ENCODE measurements at places on chromosomes 2 and 18.

DNA sequence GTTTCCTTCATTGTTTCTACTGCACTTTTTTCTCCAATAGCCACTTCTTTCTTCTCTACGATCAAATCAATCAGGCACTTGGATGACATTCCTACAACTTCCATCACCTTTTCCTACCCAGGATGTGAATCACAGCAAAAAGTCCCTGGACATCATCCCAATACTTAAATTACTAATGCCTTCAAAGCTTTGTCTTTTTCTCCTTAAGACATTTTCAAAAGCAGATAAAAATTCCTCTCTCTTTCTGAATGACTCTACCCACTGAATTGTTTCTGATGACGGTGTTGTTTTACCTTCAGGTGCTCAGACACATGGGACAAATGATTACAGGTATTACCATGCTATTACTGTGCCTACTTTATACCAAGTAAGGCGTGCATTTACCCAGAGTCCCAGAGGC is 500.9 kb downstream of the FBXO15 start:
- no peak for DNase-seq

DNA sequence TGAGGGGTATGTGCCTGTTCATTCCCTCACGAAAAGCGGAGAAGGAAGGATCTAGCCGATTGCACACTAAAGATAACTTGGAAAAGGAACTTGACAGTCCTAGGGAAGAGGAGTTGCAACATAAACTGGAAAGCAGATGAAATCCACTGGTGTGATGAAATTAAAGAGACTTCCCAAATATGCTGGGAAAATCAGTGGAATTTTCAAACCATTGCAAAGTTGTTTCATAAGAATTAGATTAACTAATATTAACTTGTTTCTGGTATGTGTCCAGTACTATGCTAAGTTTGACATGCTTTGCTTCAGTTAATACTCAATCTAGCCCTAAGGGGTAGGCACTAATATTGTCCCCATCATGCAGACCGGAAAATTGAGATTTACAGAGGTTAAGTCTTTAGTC is 222.7 kb downstream of the IKZF2 start:
- DNase-seq: no peak

DNA sequence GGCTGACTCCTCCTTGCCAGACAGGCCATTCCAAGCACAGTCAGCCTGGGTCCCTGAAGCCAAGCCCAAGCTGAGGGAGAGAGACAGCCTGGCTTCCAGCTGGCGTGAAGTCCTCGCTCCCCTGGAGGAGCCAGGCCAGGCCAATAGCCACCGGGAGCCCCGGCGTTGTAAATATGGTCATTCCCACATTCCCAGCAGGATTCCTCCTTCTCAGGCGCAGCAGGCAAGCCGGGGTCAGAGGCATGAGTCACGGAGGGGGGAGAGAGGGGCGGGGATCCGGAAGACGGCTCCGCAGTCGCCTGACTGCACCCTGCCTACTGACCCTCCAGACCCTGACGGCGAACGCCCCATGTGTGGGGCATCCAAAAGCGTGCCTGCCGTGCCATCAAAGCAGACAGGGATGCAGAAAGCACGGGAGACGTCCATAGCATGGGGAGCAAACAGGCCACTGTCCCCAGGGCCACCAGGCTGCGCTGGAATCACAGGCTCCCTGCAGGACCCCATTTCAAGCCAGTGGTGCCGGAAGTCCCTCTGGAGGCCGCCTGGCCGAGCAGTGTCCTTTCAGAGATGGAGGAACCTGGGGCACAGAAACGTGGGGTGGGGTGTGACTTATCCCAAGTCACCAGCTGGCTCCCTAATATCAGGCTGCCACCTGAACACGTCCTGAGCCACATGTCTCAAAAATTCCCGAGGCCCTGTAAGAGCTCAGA is 48.2 kb downstream of the TWIST2 start:
- DNase-seq: no peak

GRCh38 chr2:222448748-222449181 is 24.4 kb downstream of the SGPP2 start:
- peak; percentile 71 for DNase-seq

DNA sequence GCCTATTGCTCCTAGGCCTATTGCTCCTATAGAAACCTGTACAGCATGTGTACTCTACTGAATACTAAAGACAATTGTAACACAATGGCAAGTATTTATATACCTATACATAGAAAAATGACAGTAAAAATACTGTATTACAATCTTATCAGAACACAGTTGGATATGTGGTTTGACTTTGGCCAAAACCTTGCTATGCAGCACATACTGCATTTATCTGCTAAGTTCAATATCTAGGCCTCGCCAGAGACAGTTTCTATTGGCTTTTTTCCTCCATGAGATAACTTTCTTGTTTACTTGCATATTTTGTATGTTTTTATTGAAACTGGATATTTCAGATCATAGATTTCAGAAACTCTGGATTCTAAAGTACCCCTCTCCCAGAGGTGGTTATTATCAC is 19.3 kb upstream of the TMEM87B start:
- no peak for DNase-seq

DNA sequence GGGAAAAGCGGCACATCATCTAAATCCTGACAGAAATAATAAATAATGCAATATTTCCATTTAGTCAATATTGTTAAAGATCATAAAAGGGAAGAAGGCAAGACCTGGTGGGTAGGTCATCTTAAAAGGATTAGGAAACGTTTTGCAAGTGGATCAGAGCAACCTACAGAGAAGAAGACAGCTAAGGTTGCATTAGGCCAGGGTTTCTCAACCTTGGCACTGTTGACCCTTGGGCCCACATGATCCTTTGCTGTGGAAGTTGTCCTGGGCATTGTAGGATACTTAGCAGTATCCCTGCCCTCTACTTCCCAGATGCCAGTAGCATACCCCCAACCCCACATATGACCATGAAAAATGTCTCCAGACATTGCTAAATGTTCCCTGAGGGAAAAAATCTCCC is 55.0 kb downstream of the KLF7 start:
- DNase-seq: no peak

- no peak for DNase-seq
Observed at GRCh38 chr2:126299469-126299976, 356.4 kb upstream of the GYPC start.

DNA sequence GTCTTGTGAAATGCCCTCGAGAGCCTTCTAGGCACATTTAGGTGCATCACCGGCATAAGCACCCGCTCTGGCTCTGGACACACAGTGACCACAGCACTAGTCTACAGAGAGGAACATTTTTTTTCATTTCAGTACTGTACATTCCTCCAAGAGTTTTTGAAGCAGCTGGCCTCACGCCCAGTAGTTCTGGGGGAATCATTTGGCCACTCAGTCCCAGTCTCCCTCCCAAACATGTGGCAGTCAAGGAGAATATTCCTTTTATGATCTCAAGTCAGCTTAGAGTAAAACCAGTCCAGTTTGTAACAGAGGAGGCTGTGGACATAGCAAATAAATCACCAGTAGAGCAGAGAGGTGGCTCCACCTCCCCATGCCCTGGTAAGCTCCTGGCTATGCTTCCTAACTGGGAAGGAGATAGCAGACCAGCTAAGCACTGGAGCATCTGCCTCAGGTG is 48.1 kb downstream of the KCNE4 start:
- DNase-seq: no peak

DNA sequence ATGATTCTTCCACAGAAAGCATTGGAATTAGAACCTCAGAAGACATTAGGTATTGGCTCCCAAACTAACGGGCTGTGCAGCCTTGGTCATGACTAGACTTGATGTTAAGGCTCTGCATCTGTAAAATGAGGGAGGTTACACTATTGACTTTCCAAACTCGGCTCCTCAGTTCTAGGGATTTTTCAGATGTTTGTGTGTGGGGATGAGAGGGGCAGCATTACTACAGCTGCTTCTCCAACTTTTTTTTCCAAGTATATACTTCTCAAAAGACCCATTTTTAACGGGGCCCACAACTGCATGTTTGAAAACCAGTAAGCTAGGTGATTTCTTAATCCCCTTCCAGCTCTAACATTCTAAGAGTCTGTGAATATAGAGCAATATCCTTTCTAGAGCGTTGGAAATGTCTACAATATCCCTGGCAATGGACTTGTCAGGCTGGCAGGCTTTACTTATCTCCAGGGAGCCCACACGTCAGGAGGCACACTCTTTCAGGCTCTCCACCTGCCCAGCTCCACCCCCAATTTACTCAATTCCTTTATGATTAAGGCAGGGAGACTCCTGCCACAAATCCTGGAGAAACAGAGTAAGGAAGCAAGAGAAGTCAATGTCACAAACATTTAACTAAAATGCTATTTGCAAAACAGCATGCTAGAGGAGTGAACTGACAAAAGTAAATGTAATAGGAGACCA is 844 bp upstream of the MPV17 start:
- no peak for DNase-seq

- DNase-seq: no peak
Observed at GRCh38 chr2:24261441-24261840, 86.6 kb downstream of the FAM228A start.

- DNase-seq: no peak
Observed at GRCh38 chr2:163343316-163343715, 392.5 kb downstream of the FIGN start.

GRCh38 chr18:49892148-49892924 is 79.0 kb upstream of the ACAA2 start:
- no peak for DNase-seq

DNA sequence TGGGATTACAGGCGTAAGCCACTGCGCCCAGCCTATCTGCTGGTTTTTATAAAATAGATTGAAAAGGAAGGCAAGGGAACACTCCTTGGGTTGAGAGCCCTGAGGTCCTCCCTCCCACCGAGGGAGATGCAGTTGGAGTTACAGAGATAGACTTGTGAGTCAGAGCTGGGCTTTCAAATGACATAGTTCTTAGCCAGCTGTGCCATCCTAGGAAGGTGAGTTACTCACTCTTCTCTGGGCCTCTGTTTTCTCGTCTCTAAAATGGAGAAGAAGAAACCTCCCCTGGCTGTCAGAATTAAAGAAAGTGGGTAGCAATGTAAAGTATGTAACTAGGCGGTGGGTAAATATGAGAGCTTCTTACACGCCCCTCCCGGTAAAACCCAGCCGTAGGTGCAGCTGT is 2.4 kb downstream of the LRRFIP1 start:
- DNase-seq: no peak

DNA sequence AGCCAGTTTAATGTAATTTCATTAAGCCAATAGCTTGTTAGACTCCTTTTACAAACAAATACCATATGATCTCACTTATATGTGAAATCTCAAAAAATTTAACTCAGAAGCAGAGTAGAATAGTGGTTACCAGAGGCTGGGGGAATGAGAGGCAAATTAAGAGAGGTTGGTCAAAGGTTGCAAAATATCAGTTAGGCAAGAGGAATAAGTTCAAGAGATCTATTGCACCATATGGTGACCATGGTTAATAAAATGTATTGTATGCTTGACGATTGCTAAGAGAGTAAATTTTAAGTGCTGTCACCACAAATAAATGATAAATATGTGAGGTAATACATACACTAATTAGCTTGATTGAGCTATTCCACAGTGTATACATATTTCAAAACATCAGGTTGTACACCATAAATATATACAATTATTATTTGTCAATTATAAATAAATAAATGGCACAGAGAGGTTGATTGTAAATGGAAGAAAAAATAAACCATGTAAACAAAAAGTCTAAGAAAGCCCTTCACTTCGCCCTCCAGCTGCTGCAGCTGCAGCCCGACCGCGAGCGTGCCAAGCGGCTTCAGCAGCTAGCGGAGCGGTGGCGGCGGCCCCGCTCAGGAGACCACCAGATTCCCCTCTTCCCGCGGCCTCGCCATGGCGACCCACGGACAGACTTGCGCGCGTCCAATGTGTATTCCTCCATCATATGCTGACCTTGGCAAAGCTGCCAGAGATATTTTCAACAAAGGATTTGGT is 23.0 kb upstream of the ACTR2 start:
- no peak for DNase-seq

- no peak for DNase-seq
Observed at GRCh38 chr2:230893841-230894781, 29.4 kb downstream of the ITM2C start.

DNA sequence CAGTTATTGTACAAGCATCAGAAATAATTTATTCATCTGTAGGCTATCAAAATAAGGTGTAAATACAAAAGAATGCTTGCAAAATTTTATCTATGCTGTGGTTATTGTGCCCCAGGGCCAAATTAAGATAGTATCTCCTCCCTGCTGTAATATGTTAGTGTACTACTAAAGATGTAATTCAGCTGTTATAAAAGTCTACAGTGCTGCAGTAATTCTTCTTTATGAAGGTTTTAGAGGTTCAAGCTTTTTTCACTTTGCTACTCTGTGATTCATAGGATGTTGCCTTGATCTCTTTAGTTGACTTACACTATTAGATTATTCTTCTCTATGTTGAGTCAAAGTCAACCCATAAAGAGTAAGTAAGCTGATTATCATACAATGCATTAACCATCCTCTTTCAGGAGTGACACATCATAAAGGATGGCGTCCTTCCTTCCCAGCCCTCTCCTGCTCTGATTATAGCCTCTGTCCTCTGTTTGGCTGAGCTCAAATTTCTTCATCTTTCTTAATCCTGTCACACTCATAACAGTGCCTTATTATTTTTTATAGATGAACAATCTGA is 29.3 kb upstream of the DYNAP start:
- DNase-seq: no peak

GRCh38 chr2:202171241-202171825 is 67.1 kb downstream of the SUMO1 start:
- no peak for DNase-seq

- no peak for DNase-seq
Observed at GRCh38 chr2:70381821-70382220, 80.0 kb upstream of the FAM136A start.

DNA sequence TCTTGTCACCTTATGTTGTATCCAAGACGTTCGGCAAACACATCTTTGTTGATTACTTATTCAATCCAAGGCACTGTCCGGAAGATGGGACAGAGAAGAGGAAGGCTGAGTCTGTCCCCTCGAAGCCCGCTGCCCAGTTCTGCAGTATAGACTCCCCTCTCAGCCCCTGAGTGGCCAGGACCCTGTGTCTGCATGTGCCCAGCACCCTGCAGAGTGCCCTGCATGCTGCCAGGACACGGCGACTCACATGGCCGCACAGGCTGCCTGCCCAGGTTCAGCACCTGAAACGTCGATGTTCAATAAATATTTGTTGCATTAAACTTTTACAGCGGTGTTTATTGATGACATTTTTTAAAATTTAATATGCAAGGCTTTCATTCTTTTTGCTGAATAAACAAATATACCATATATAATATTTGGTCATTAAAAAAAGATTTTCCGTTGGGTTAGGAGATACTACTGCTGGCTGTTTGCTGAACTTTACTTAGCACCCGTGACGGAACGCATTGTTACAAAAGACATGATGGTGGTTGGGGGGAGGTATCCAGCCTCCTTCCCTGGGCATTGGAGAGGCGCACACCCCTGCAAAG is 146.5 kb downstream of the PTGR3 start:
- no peak for DNase-seq

- DNase-seq: no peak
Observed at GRCh38 chr18:12255626-12256026, 1.5 kb downstream of the CIDEA start.

Data from left renal pelvis (tissue), 4 donors.